ENCODE measurements at places on chromosomes 1 and 21.

- no peak for DNase-seq
Measured at GRCh38 chr21:24903994-24904635, 703.2 kb downstream of the MRPL39 start.

GRCh38 chr1:67752306-67752705 is 67.3 kb downstream of the GADD45A start:
- no peak for DNase-seq

DNA sequence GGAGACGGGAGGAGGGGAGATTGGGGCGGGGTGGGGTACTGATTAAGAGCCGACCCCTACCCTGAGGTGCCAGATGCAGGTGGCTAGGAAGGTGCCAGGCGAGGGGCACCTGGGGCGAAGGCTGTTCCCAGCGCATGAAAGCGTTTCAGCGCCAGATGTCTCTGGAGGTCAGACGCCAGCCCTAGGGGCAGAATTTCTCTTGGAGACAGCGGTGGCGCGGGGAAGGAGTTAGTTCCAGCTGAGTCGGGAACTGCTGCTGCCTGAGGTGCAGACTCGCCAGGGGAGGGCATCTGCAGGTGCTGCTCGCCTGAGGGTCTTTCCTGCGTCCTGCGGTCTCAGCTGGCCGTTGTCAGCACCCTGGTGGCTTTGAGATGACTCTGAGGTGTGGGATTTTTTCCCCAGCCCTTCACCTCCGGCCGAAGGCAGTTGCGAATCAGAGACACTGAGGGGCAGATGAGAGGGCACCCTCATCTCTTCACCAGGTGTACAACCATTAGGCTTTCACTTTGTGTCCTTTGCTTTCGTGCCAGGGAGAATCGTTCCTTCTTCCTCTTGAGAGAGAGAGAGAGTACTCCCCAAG is 539 bp downstream of the CGN start:
- peak; percentile 10 for DNase-seq

- DNase-seq = no peak
Measured at GRCh38 chr1:66323958-66324625, 209.9 kb upstream of the SGIP1 start.

DNA sequence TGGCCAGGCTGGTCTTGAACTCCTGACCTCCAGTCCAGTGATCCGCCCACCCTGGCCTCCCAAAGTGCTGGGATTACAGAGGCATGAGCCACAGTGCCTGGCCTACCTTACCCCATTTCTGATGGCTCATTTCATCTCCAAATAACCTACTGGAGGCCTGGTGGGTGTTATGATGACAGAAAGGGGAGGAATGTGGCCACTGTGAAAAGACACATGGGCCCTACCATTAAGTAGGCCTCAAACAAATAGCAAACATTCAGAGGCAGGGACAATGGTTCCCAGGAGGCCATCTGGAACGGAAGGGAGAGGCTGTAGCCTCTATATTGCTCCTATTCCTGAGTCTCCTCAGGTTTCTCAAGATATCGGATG is 932 bp upstream of the FCRLA start:
- DNase-seq = no peak

GRCh38 chr1:32247452-32247851 is 430 bp downstream of the FAM167B start:
- no peak for DNase-seq

DNA sequence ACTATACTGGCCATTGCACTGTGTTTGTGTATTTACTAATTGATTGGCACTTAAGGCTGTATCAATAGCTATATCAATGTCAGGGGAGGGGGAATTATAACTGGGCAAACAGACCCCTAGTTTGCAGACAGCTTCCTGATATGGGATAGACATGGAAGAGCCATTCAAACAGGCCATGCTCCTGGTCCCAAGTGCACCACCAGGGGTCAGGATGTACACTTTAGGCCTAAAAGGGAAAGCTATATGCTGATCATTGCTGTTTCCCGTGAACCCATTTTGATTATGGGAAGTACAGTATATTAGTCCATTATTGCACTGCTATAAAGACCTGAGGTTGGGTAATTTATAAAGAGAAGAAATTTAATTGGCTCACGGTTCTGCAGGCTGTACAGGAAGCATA is 124.9 kb upstream of the BACE2 start:
- DNase-seq = no peak

GRCh38 chr1:8142955-8143629 is 117.0 kb upstream of the ERRFI1 start:
- no peak for DNase-seq

DNA sequence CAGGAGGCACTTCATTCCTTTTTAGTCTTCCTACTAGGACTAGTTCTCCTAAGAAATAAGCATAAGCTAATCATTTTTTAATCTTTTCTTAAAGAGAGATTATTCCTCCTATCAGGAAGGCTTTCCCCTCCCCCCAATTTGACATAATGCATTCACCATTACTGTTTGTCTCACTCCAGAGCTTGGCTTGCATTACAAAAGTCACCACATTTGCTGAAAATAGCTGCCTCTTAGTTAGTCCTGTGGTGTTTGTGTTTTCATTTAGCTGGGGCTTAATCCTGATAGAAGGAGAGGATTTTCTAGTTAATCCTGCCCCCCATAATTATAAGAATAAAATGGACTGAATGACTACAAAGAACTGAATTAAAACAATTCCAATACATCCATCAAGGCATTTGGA is 307.1 kb upstream of the RRP15 start:
- no peak for DNase-seq

DNA sequence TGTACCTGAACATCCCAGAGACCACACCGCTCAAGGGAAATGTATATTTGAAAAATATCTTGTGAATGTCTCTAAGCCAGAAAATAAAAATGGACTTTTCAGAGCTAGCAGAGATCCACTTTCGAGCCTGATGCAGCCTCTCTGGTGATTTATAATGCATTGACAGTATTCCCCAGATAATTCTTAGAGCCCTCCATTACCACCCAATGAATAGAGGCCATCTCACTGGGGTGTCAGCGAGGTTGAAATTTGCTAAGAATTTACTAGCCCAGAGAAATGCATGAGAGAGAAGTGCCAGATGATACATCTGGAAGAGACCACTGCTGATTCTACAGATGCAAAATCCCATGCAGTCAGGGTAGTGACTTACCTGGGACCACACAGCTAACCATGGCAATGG is 25.5 kb upstream of the NTPCR start:
- no peak for DNase-seq

DNA sequence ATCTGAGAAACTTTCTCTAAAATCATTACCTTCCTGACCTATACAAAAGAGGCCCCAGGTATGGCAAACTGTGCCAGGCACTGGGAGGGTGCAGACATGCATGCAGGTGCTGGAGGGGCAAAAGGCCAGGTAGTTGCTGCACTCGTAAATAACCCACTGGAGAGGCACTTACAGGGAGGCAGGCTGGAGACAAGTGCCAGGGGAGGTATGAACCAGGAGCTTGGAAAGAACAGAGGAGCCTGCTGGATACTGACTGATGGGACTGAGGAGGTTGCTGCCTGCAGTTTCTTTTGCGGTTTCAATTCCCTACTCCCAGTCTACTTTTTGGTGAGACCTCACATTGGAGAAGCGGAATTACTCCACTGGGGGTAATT is 113.9 kb downstream of the DSCAM start:
- DNase-seq = no peak

All from stimulated activated CD4-positive, alpha-beta T cell treated with anti-CD3 and anti-CD28 coated beads, Interleukin-12 subunit alpha, Interleukin-12 subunit beta, amount 100 ng/mL, for 4 hours (primary cell).